ENCODE measurements at places on chromosomes 4 and X.

DNA sequence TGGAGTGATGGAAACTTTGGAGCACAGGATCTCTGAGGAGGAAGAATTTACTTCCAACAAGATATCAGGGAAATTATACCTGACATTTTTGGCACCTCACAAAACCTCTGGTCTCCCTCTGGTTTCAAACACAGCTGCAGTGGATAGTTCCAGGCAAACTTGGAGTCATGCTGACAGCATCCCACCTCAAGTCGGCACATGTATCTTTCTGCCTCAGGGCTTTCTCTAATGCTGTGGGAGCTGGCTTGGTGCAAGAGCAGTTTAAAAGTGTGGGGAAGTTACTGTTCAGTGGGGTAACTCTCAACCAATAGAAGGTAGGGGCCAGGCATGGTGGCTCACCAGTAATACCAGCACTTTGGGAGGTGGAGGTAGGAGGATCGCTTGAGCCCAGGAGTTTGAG is 207.1 kb upstream of the NHS start:
- no peak for DNase-seq

DNA sequence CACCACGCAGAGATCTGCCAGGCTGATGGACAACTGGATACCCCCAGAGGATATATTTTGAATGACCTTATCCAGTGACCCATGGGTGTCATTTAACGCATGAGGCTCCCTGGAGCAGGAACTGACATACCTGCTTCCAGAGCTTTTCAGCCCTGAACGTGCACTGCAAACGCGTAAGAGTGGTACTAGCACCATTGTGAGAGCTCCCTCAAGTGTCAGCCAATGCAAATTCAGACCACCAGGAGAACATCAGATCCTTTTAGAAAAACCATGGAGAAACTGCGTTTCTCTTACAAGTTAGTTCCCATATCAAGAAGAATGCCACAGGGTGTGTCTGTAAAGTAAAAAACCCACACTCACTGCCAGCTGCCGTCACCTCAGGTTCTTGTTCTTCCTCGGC is 7.3 kb downstream of the TREX2 start:
- DNase-seq: no peak

- DNase-seq: no peak
Measured at GRCh38 chrX:153423652-153424051, 12.4 kb downstream of the ZFP92 start.

DNA sequence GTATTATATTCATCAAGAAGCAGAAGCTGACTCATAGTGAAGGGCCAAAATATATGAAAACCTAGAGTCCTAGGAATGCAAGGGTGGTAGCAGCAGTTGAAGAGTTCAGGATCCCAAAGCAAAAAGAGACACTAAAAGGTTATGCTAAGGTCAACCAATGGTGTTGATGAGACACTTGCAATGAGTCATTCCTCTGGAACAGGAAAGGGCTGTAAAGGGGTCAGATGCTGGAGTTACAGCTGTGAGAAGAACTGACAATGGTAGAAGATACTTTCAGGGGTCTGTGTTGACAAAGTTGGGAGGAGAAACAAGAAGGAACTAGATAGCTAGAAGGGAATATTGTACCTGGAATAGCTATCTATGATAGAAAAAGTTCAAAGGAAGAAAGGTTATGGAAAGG is 47.5 kb downstream of the ZGRF1 start:
- DNase-seq: no peak

DNA sequence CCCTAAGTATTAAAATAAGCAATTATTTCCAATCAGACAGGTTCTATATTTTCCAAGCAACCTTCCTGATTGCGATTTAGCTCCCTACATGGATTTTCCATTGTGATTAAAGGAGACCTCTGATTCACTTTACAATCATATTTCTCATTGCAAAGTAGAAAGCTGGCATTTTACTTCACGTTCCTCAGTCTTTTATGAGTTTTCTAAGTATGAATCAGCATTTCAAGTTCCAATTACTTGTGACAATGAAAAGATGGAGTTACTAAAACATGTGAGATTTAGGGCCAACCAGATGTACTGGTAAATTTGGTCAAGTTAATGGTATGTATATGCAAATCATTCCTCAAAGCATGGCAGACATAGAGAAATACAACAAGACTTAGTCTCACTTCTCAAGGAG is 206.2 kb downstream of the KCNIP4 start:
- no peak for DNase-seq

DNA sequence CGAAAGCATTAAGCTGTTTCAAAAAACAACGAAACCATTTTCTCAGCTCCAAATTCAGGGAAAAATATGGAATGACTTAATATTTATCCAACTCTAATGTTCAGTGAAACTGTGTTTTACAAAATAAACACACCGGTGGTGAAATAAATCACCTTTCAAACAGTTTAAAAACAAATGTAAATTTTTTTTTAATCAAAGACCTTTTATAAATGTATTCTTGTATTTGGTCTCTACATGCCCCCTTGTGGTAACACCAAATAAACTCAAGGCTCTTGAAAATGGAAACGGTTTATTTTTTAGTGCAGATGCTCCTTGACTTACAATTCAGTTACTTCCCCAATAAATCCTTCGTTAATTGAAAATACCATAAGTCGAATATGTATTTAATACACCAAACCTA is 45.8 kb upstream of the ITM2A start:
- no peak for DNase-seq

DNA sequence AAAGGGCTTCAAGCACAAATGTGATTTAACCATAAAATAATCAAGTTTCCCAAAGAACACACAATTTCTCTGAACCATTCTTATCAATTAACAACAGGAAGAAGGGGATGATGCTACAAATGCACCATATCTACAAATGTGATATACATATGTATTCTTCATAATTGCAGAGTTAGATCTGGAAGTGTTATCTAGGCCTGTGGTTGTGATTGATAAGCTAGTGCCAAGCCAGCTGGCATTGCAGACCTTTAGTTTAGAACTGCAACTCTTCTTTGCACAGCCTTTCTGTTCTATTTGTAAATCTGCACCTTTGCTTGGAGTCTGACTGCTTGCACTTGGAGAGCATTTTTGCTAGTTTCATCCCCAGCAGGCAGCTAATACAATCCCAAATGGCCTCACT is 145.5 kb upstream of the NPY2R start:
- no peak for DNase-seq

DNA sequence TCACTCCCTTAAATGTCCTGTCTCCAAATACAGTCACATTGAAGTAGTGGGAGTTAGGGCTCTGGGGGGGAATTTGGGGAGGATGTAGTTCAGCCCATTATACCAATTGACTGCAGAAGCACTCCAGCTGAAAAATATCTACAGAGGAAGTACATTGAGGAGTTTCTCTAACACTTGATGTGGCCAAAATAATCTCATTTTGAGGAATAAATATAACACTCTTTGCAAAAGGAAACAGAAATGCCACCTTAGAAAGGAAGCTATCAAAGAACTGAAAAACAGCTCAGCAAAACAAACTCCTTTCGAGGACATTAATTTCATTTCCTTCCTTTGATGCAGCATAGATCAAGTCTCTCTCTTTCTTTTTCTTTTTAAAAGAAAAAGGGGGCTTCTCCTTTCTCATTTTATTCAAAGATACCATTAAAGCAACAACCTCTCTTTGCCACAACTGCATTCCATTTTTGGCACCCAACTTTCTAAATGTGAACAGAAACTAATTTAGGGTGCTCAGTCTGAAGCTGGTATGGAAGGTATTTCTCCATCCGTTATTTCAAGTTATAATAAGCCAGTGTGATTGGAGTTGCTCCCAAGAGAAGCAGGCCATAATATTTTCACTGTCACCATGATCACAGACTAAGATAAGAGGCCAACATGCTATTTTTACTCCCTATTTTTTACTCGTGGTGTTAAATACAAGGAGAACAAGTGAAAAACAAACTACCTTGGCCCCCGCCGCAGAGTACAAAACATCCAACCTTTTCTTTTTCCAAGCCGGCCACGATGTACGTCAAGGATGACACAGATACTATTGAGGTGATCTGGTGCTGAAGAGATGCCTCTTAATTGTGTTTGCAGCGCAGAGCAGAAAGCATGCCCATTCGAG is 230.4 kb upstream of the GATB start:
- DNase-seq: no peak

- no peak for DNase-seq
Measured at GRCh38 chr4:110970642-110971041, 347.8 kb upstream of the PITX2 start.

DNA sequence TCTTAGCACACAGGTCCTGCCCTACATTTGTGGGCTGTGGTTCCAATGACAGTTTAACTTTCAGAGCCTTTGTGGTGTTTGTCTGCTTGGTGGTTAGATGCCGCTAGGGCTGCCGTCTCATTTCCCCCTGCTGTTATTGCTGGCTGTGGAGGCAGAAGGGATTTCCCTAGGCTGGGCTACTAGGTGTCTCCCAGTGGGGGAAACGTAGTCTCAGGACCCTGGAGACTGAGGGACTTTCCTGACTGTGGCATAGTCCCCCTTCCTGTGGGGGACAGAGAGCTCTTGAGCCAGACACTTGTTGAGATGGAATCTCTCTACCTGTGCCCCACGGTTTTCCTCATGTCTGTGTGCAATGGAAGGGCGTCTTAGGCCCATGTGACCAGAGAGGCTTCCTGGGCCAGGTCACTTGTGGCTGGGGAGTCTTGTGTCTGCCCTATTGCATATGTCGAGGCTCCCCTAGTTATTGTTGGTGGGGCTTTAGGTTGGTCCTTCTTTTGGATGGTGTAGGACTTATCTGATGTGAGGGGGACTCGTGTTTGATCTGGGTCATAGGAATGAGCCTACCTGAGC is 68.2 kb downstream of the ARHGAP10 start:
- DNase-seq: no peak

GRCh38 chr4:14877246-14878225 is 124.7 kb upstream of the CPEB2 start:
- no peak for DNase-seq

- DNase-seq: no peak
Measured at GRCh38 chr4:145635630-145636029, 16.4 kb downstream of the MMAA start.

DNA sequence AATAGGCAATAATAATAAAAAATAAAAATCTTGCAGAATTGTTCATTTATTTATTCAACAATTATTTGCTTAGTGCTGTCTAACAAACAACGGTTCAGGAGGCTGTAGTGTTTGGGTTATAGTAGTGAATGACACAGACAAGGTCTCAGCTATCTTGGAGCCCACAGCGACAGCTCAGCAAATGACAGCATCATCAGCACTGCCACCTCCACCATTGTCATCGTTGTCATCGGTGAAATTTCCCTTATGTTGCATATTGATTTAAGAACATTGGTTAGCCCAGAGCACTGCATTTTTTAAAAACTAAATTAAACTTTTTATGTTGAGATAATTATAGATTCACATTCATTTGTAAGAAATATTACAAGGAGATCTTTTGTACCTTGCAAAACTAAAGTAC is 79.9 kb downstream of the TRAPPC11 start:
- DNase-seq: no peak

DNA sequence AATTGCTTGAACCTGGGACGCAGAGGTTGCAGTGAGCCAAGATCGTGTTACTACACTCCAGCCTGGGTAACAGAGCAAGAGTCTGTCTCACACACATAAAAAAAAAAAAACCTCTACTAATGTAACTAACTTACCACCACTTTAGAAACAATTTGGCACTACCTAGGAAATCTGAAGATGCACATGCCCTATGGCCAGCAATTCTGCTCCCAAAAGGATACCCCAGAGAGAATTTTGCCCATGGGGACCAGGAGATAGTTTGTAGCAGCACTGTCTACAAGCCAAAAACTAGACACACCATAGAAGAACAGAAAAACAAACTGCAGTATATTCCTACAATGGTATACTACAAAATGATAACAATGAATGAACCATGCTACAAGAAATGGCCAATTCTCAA is 37.5 kb downstream of the USP46 start:
- no peak for DNase-seq

DNA sequence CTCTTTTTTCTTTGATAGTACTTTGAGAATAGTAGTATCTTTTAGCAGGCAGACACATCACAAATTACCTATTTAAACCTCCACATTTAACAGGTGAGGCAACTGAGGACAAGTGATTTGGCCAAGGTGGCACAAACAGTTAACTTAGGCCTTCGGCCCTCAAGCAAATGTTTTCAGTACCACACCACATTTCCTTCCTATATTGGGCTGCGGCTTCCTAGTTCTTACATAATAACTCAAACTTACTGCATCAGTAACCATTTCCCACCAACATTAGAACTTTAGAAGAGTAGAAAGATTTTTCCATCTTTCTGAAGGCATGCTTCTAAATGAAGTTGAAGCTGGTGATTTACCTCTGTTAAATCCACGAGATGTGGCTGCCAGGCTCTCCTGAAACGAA is 63.2 kb upstream of the SLC4A4 start:
- DNase-seq: no peak

DNA sequence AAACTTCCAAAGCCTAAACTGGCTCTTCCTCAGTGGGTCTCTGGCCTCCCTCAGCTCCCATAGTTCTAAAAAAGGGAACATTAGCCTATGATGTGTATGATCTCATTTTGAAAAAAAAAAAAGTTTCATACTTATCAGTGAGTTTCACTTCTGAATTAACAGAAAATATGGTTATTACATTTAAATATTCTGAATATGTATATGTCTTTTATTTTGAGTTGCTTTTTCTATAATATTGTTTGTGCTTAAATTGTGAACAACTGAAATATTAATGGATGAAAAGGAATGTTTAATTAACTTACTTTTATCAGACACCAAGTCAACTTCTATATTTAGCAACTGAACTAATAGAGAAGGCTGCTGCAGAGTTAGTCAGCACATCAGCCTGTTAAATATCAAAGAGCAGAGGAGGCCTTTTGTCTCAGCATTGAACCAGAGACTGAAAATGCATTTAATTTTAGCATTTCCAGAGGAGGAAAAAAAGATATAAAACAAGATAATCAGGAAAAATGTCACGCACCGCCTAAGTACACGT is 20.4 kb upstream of the FHL1 start:
- no peak for DNase-seq
